Fibroblast of skin of right biceps (primary cell): ENCODE measurements at places on chromosomes 1 and 21.

DNA sequence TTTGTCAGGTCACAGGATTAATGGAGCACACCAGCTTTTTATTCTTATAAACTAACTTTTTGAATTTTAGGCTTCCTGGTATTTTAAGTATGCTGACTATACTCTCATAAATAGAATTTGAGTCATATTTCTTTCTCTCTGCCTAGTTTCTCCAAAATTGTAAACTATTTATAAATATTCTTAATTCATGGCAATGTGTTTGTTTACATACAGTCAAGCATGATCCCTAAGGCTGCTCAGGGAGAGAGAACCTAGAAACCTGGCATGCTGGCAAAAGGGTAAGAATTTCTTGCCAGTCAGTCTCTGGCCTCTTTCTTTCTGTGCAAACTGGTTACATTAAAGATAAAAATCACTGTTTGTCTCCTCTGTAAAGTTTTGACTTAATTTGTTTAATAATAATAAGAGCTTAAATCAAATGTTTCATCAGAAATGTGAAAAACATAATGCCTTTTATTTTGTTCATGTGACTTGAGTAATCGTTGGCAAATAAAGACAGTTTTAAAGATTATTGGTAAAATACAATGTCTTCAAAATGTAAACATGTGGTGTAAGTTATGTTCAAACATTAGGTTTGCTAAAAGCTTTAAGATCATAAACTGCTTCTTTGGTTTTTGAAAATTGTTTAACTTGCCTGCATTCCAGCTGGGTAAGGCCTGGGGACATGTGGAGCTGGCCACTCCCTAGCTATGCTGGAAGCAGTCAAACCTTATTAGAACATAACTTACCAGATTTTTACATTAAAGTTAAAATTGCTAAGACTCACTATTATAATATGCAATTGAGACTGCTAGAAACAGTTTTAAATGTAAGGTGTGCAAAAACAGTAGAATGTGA is 1401.7 kb downstream of the NCAM2 start:
- no peak for DNase-seq

- DNase-seq: no peak
These were observed 3.6 kb upstream of the FHAD1 start for GRCh38 chr1:15243275-15244043.

DNA sequence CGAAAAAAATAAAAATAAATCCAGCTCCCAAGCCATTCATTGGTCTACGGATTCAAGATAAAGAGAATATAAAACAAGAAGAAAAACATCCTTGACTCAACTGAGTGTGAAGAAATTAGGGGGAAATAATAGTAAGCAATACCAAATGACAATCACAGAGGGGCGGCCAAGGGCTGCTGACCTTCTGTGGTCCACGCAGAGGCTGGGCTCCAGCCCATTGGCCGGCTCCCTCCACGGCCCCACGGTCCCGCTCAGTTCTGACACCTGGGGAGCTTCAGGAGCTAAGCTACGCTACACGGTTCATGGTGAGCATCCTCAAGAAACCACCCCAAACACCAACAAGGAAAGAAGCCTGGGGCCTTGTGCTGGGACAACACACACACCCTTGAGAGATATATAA is 400 bp upstream of the KRTAP10-12 start:
- no peak for DNase-seq

GRCh38 chr1:91736715-91737615 is 149.0 kb downstream of the TGFBR3 start:
- peak; percentile 94 for DNase-seq

DNA sequence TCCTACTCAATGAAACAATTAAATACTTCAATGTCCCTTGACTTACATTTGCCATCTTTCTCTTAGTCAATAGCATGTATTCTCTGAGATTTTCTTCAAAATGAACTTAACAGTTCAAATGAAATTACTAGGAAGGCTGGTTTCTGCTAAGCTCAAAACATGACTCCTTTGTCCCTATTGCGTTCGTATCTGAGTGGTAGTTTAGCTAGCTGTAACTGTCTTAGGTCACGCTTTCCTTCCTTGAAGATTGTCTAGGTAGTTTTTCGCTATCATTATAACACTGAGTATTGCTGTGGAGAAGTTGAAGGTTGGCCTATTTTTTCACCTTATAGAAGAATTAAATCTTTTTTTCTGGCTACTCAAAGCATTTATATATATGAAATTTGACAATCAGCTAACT is 1535.2 kb downstream of the PLA2G4A start:
- no peak for DNase-seq
